ENCODE measurements at places on chromosomes 16 and 17.

DNA sequence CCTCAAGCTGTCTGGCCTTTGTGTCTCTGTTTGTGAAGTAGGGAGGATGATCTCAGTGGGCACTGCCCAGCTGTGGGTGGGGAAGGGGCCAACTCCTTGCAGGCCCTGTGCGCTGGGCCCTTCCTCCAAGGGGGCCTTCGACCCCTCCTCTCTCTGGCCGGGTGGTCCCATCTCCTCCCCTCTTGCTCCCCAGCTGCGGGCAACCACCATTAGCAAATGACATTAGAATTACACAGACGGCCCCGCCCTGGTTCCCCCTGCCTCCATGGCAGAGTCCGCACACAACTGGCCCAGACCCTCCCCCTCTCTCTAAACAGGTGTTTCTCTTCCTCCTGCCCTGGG, 2.5 kb upstream of the SLC6A4 start:
- no peak for DNase-seq

GRCh38 chr17:79353548-79353947, 257.3 kb downstream of the RBFOX3 start:
- no peak for DNase-seq

- DNase-seq = no peak
These were observed 30.0 kb downstream of the NECAB2 start for GRCh38 chr16:83998091-83998490.

DNA sequence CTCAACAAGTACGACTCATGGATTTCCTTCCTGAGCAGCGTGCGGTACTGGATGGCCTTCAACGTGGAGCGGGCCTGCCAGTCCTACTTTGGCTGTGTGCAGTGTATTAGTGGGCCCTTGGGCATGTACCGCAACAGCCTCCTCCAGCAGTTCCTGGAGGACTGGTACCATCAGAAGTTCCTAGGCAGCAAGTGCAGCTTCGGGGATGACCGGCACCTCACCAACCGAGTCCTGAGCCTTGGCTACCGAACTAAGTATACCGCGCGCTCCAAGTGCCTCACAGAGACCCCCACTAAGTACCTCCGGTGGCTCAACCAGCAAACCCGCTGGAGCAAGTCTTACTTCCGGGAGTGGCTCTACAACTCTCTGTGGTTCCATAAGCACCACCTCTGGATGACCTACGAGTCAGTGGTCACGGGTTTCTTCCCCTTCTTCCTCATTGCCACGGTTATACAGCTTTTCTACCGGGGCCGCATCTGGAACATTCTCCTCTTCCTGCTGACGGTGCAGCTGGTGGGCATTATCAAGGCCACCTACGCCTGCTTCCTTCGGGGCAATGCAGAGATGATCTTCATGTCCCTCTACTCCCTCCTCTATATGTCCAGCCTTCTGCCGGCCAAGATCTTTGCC, 9.0 kb downstream of the HAS3 start:
- DNase-seq = no peak

DNA sequence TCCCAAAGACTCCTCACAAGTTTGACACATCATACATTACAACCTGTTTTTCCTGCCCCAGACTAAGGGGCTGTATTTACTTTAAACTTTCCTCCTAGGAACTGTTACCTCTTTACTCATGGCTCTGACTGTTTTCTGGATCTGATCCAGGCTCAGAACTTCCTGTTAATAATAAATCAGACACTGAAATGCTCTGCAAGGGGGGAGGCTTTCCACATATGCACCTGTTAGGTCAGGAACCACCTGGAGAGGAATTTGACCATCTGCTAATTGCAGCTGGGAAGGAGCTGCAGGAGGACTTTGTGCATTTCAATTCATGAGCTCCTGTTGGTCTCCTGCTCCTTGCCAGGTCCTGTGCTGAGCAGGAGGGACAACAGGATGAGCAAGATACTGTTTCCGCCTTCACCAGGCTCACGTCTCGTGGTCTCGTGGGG, 476.9 kb upstream of the CDH5 start:
- no peak for DNase-seq
